ENCODE measurements at places on chromosomes 12 and 14.

- DNase-seq: peak; percentile 18
Observed at GRCh38 chr14:84482256-84483071, 1047.5 kb upstream of the FLRT2 start.

- no peak for DNase-seq
Observed at GRCh38 chr14:44204061-44204835, 302.8 kb downstream of the FSCB start.

DNA sequence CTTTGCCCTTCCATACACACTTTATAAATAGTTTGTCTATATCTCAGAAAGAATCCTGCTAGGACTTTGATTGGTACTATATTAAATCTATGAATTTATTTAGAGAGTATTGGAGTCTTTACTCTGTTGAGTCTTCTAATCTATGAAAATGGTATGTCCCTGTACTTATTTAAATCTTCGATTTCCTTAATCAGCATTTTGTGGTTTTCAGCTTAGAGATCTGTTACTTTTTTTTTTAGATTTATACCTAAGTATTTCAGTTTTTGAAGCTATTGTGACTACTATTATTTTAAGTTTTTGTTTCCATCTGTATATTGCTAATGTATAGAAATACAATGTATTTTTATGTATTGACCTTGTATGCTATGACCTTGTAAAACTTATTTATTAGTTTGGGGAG lies 13.4 kb upstream of the IFI27L2 start:
- no peak for DNase-seq

GRCh38 chr12:31234955-31235867 lies 90.7 kb downstream of the SINHCAF start:
- no peak for DNase-seq

DNA sequence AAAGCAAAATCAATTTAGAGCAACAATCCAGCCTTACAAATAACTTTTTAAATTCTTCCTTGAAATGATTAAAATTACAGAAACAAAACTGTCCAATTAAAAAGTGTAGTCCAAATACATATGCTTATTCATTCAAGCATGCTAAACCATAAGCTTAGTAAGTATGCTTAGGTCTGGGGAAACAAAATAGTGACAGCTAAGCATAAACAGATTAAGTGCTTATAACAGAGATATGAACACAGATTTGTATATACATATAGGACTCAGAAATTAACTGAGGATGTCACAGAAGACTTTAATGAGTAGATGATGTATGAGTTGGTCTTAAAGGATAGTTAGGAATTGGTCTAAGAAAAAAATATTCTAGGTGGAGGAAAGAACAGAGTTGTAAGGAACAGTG lies 41.8 kb downstream of the SCAF11 start:
- no peak for DNase-seq

DNA sequence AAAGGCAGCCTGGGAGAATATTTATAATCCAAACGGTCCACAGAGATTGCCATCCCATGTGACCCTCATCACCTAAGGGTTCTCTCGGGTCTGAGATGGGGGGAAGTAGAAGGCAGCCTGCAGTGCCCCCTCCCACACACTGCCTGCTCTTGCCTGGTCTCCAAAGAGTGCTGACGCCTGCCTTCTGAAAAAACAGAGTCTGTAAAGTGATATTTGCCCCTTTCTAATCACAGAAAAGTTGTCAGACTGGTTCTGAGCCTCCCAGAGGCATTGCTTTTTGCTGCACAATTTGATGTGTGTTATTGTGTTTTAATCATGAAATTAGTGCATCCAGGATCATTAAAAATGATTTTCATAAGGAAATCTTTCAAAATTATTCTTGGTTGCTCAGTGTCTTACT lies 59.2 kb downstream of the TMEM30B start:
- DNase-seq: no peak

GRCh38 chr12:130715998-130716968 lies at the start of gene RIMBP2:
Gene RIMBP2 (minus strand): TSS chr12:130716299. CDS start chr12:130479013, 237,286 bp downstream.
- no peak for DNase-seq

DNA sequence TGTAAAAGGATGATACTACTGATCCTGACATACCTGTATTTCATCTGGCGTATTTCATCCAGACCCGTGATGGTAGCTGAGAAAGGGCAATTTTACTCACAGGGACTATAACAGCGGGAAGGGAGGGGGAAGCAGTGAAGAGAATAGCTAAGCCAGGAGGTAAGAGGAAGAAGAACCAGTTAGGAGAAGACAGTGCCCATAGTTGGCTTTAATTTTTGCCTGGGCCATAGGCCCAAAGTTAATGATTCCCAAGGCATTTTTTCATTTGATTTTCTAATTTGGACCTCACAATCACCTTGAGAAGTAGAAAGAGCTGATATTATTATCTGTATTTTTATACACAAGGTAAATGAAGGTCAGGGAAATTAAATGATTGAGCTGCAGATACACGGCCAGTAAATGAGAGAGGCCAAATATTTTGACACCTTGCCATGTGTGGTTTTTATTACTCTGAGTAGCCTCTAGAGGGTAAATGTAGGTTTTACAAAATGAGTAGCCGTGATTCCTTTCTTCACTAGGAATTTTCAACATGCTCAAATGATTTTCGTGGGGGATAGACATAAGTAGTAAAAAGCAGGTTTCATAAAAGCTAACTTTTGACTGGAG lies 382.2 kb downstream of the FUT8 start:
- no peak for DNase-seq

GRCh38 chr12:6764011-6764828 lies 1.9 kb upstream of the PTMS start:
- DNase-seq: peak; percentile 98

DNA sequence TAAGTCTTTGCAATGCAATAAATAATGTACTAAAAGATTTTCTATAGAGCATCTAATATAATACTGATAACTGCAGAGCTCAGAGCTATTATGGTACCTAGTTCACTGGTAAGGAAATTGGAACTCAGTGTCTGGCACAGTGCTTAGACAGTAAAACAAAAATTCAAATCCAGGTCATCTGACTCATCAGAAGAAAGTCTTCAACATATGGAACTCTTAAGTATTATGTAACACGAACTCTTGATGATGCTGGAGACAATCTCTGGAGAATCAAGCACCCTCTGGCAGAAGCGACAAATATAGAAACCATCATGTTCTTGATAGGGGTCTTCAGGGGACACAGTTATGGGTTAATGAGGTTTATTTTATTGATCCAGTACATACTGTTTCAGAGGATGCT lies 37.3 kb upstream of the TRHDE start:
- DNase-seq: no peak

DNA sequence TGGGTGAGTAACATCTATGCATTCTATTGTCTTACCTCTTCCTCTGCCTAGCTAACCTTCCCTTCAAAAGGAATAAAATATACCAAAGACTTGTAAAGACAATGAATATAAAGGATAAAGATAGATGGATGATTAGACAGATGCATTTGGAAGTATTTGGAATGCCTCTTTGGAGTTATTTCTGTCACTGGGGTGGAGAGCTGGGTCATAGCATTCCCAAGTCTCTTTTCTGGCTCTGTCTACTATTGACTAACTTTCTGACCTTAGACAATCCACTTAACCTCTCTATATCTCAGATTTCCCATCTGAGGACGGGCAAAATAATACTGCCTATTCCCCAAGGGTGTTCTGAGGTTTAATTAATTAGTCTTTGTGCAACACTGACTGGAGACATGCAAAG lies 517.4 kb downstream of the DIO2 start:
- DNase-seq: no peak

DNA sequence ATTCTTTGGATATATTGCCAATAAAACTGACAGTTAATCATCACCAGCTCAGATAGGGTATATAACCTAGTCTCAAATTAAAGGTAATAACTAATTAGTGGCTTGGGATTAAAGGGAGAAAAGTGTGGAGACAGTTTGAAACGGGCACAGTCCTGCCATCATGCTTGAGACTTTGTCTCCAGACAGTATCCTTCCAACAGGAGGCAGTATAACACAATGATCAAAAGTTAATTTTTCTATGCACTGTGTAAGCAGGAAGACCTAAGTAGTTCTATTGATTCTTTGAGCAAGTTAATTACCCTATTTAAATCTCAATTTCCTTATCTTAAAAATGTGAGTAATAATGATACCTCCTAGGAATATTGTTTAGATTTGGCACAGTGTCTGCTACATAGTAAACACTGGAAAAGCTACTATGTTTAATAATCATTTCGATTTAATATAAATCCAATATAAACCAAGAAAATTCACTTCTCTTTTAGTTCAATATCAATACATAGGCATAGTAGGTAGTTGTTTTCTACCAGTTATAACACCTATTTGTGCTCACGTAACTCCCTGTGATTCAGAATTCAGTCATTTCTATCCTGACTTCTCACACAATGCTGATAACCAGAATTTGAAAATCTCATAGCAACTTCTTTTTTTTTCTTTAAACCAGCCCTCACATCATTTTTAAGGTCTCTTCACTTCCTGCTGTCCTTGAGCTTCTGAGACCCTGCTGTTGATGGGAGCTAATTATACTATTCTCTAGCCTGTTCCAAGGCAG lies 53.7 kb downstream of the GALNT4 start:
- no peak for DNase-seq

- DNase-seq: peak; percentile 43
Observed at GRCh38 chr12:98424726-98425401, 90.5 kb upstream of the TMPO start.
